ENCODE measurements at places on chromosomes 5 and 9. TPM values are rescaled to one million over a fixed set of nuclear protein-coding genes. Genes with fewer than 3 reads are reported as not detected.

- no peak for DNase-seq
Measured at GRCh38 chr5:58629271-58630159, 46.6 kb downstream of the RAB3C start.

DNA sequence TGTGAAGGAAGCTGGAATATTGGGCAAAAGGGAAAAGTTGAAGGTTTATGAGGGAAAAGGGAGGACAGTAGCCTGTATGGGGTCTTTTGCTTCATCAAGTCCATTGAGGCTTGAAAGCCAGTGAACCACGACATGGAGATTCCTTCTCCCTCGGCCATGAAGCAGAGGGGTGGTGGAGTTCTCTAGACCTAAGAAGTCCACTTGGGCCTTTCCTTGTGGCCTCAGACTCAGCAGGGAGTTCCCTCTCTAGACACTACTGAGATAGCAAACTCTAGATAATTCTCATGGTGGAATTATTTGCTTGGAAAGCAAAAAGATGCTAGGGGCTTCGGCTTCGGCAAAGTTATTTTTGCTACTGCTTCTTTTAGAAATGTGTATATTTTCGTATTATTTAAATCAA is 78.5 kb downstream of the FOXD1 start:
- no peak for DNase-seq

DNA sequence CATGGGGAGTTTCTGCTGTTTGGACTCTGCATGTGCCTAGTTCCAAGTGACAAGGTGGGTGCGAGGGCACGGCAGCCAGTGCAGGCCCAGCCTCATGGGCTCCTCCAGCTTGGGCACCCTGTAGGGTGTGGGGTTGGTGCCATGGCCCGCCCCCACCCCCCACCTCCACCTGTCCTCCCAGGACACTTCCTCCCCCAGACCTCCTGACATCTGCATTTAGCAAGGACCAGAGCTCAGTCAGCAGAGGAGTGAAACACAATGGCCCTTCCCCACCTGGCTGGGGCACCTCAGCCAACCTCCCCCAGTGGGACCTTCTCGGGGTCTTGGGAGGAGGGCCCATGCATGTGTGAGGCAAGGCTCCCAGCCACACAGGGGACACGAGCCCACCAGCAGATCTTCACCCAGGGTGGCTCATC is 1.9 kb upstream of the NKD2 start:
- no peak for DNase-seq

GRCh38 chr5:114782869-114783268 is 386.8 kb downstream of the TRIM36 start:
- no peak for DNase-seq

ZER1 gene
- 30.1 TPM for total RNA-seq

DNA sequence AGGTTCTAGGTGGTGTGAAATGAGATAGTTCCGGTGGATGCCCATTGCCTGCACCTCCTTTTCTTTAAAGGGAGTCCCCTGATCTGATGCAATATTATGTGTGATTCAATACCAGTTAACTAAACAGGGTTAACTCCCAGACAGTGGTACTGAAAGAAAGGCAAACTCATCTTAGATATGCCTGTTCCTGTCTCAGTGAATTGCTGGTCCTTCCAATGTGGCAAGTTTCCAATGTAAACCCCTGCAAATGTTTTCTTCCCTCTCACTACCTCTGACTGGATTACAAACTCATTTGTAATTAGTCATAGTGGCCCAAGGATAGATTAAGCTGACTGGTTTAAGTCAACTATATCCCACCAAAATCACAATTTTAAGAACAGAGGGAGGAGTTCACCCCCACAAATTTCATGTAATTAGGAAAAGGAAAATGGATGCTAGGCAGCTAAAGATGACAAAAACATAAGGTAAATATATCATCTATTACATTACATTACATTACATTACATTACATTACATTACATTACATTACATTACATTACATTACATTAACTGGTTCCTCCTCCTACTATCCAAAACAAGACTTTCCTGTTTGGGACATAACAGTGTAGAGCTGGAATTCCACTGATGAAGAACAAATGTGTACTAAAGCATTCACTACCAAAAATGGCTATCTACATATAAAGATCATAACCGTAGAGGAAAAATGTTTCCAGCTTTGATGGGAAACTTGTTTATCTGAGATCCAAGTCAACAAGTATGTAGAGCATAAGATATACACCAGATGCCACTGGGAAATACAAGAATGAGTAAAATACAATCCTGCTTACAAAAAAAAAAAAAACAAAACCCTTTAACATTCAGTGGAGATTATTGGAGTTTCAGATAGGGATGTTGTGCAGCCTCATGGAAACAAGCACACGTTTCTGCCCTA is 121.5 kb upstream of the SNX2 start:
- DNase-seq, result peak; percentile 4

GRCh38 chr5:157743163-157744050 is at the start of gene LSM11:
TSS of gene LSM11 (plus strand) at chr5:157743712. CDS start at chr5:157743751, 39 bp downstream.
- DNase-seq, result peak; percentile 75

SLC27A6 gene
- total RNA-seq, result not detected

CPLANE1 gene
- total RNA-seq, result 20.2 TPM

GRCh38 chr5:122741681-122742080 is 33.2 kb upstream of the SNX2 start:
- no peak for DNase-seq

DNA sequence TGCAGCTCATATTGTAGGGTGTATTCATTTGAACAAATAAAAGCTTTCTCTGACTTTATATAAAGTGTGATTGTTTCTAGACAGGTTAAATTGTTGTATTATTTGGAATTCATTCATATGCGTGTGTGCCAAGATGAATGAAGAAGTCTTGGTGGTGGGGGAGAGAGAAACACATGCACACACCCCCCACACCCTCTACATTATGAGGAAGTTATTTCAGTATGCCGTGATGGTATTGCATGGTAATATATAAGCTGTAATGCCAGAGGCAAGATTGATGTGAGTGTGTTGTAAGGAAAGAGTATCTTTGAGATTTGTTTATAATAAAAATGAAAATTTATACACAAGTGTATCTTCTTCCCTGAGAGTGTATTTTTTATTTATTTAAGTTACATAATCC is 71.0 kb downstream of the IPO11 start:
- DNase-seq, result no peak

KIF20A gene
- total RNA-seq, result 133 TPM

DNA sequence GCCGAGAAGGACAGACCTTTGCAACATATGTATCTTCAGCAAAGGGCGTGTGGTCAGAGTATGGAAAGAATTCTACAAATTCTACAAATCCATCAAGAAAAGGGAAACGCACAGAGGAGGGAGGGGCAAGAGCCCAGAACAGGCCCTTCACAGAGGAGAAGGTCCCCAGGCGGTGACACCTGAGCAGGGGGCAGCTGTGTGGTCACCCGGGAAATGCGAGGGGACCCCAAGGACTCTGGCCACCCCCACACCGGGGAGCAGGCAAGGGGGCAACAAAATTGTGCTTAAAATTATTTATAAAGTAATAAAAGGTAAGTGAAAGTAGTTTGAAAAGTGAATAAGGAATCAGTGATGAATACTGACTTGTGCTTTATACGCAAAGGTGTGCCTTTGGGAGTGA is 17.6 kb downstream of the NACC2 start:
- DNase-seq, result no peak
